Umbilical cord (tissue), 2 donors: ENCODE measurements at places on chromosomes 4 and X. TPM values are rescaled to one million over a fixed set of nuclear protein-coding genes. Genes with fewer than 3 reads are reported as not detected.

The APBB2 gene
- total RNA-seq, result 60.2 TPM

The PAGE2 gene
- not detected for total RNA-seq

The GAGE12H gene
- not detected for total RNA-seq

The HTN1 gene
- total RNA-seq, result 4.1 TPM

The HOPX gene
- 103 TPM for total RNA-seq

The PDCL2 gene
- total RNA-seq, result not detected

The PALLD gene
- 441 TPM for total RNA-seq

The BRS3 gene
- 1.2 TPM for total RNA-seq

The FRYL gene
- 63.8 TPM for total RNA-seq

The HELQ gene
- 3.4 TPM for total RNA-seq
